ENCODE measurements at places on chromosomes 4 and X.

- DNase-seq = no peak
These were observed 30.2 kb downstream of the RBBP7 start for GRCh38 chrX:16839852-16840460.

DNA sequence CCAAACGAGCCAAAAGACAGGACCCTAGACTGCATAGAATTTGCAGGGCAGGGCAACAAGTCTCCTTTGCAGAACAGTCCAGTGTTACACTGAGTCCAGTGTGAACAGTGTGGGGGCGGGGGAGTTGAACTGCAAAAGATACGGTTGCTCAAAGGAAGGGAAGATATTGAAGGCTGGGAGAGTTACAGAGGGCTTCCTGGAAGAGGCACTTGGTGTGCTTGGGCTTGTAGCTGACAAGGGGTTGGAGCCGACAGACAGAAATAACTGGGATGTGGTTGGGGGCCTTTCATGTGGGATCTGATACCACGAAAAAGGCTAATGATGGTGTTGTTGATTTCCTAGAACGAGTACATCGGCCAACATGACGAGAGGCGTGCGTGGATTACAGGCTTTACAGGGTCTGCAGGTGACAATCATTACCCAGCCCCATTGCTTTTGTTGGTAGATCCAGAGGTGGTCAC, 6.1 kb downstream of the XPNPEP2 start:
- DNase-seq = no peak

DNA sequence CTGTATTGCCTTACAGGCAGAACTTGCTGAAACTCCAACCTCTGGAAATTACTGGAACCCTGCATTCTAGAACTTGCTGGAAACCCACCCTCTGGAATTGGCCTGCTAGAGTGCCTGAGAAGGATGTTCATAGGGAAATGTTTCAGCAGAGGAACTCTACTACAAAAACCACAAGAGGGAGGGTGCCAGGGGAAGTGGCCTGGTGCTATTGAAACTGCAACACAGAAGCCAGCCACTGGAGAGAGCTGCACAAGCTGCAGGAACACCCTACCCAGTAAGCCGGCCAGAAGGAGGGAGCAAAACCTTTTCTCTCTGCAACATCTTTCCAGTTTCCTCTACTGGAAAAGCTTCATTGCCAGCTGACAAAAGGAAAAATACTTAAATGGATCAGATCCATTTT, 2.5 kb upstream of the BRWD3 start:
- DNase-seq = no peak

GRCh38 chrX:23662853-23663252, 4.4 kb upstream of the PRDX4 start:
- DNase-seq = no peak

GRCh38 chrX:22634083-22634482, 361.4 kb downstream of the CBLL2 start:
- DNase-seq = no peak

DNA sequence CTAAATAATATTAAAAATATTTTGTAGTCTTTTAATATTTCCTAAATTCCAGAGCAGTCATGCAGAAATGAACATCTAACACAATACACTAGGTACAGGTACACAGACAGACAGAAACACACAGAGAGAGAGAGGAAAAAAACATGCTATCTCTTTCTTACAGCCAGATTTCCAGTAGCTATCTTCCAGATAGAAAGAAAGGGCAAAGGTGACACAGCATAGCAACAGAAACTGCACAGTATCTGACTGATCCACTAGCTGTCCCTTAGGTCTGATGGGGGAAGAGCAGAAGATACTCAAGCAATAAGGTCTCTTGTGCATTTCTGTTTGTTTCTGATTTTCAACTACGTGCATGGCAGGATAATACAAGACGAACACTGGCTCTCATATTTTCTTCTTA, 7.8 kb downstream of the FBXW7 start:
- no peak for DNase-seq

DNA sequence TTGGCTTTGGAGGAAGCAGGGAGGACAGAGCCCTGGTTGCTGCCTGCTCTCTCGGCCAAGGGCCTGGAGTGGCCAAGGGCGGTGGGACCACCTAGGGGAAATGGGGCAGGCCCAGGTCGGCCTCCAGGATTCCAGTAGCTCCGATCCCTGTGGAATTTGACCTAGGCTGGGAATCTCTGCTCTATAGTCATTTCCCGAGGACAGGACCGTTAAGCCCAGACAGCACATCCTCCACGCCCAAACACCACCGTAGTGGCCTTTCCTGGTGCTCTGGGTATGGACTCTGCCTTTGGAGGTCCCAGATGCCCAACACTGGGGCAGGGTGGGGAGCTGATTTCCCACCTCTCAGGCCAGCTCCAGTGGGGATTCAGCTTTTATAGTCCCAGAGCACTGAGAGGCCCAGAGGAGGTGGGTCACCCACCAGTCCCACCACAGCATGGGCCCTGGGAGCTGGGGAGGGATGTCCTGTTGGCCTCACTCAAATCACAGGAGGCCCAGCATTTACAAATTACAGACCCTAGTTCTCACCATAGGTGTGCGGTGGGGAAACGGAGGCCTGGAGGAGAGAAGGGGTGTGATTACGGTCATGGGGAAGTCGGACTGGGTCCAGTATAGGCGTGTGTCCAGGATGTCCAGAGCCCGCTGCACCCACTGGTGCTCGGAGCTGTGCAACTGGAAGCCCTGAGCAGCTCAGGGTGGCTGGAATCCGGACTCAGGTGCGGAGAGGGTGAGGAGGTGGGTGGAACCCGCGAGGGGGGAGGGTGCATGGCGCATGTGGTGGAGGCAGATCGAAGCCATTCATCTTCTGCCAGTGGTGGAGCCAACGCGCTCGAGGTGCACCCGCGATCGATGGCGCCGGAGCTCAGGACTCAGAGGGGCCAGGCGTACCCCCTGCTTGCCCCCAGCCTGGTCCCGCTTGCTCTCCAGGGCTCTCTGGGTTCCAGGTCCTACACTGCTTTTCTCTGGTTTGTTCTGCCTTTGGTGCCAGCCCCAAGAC, 7.7 kb downstream of the HMX1 start:
- no peak for DNase-seq

DNA sequence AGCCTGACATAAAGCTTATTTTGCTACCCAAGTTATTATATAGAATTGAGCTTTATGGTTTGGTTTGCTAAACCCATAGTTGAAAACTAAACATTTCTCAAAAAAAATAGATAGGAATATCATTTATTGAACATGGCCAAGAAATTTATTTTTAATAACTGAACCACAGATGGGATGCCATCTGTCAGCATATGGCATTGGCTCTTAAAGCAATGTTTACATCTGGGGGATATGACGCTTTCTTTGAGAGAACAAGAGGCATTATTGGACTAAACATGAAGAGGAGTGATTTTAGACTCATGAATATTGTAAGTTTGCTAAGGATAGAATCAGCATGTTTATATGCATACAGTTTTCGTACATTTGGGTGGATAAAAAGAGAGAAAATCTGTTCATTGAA, 132.6 kb upstream of the SLIT2 start:
- no peak for DNase-seq

DNA sequence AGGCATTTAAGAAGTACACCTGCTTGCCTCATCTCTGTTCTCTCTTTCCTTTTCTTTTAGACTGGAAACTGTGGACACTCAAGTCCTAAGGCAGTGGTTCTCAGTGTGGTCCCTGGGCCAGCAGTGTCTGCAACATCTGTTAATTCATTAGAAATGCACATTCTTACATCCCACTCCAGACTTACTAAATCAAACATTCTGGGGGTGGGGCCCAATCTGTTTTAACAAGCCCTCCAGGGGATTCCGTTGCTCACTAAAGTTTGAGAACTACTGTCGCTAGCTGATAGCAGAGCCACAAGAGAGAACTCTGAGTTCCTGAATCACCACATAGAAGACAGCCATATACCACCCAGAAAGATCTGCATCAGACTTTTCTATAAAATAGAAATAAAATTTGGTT, 430.6 kb downstream of the BCOR start:
- DNase-seq = no peak

DNA sequence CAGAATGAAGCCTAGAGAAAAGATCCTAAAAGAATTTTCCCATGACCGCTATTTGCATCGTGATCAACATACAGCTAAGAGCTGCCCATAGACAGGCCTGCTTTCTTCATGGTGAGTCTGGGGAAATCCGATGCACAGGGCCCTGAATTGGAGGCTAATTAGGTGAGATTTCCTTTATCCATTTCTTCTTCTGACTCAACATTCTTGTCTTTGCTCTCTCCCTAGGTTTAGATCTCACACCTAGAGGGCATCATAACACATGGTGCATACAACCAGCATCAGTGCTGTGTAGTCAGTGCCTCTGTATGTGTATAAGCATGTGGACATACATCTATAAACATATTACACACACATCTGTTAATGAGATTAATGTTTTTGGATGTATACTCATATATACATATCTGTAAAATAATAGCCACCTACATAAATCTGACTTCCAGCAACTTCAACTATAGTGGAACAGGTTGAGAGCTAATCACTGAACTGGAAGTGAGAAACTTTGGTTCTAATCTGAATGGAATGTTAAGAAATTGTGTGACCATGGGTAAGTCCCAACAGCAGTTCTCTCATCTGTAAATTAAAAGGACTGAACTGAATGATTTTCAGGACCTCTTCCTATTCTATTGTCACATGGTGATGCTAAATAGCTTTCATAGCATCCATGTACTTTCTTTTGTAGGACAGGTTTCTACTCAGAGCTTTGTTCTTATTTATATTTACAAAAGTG, 17.5 kb downstream of the GATB start:
- no peak for DNase-seq

DNA sequence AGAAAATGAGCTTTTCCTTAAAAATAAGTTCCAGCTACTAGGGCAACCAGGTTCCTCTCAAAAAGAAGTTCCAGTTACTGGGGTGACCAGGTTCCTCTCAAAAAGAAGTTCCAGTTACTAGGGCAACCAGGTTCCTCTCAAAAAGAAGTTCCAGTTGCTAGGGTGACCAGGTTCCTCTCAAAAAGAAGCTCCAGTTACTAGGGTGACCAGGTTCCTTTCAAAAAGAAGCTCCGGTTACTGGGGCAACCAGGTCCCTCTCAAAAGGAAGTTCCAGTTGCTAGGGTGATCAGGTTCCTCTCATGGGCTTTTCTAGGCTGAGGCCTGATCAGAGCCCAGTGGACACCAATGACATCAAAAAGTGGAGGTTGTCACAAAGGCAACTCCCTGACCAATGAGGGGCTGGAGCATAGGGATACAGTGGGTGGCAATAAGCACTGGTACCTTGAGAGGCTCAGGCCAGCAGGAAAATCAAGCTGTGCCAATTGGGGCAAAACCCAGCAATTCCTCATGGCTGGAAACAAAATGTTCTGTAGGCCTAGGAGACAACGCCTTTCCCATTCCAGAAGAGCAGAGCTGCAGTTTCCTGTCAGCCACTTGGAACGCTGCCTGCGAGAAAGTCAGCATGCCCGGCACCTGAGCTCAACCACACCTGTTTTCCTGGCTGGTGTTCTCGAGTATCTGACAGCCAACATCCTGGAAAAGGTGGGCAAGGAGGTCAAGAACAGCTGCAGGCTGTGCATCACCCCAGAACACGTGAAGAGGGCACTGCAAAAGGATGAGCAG, 12.3 kb upstream of the SYTL5 start:
- DNase-seq = no peak

DNA sequence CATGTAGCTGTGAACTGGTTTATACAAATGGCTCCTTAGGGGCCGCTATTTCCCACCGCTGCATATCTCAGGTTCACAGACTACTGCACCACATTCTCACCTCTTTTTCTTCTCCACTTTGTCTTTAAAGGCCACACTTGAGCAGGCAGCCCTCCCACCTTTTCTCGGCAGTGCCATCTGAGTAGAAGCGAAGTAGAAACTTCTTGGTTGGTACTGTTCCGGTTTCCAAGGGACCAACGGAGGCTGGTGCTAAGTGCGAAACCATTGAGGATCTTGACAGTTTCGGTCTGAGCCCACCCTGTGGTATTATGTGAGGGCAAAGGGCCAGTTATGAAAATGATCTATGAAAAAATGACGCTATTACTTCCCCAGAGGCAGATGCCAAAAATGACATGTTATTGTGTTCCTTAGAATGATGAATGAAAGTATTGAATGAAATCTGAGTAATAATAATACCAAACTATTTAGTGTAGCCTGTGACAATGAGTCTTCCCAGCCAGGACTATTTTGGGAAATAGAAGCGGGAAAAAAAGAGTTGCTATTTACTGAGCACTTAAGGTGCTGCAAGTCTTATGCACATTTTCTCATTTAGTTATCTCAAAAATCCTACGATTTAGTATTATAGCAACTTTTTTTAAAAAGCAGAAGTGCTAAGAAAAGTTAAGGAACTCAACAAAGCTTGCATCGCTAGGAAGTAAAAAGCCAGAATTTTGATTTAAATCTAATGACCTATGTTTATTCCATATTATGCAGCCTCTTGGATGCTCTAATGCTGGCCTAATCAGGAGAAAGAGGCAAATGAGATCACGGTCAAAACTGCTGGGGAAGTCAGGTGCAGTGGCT, 29.6 kb upstream of the CHRNA9 start:
- no peak for DNase-seq

DNA sequence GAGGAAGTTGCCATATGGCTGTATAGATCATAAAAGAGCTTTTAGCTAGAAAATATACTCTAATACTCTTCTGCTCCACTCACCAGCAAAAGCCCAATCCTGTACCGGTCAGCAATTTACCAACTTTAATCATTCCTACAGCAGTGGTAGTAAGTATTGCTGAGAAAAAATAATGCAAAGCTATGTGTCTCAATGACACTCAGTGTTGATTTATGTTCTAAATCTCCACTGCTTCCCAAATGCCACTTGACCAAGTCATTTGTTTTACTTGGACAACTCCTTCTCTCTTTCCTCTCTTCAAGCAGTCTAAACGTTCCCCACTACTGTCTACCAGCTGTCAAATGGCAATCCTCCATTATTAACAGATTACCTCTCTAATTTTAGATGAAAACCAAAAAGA, 201.8 kb upstream of the GK2 start:
- no peak for DNase-seq

GRCh38 chr4:119206178-119206577, 6.3 kb upstream of the USP53 start:
- DNase-seq = no peak

DNA sequence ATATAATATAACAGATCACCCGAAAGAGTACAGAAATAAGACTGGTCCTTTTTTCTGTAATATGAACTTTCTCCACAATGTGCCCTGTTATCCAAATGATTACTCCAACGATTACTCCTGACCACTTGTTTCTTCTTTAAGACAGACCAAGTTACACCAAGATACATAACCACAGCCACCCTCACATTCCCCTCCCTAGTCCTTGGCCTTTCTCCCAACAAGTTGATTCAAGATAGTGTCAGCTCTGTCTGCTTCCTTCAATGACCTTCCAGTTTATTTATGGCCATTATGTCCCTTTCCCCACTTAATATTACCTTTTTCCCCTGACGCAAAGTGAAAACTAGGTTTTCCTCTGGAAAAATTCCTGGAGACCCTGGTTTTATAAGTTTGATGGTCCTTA, 397.2 kb downstream of the FAM47B start:
- no peak for DNase-seq

All from effector CD8-positive, alpha-beta T cell (primary cell).